ENCODE measurements at places on chromosomes 4 and X.
A peak's percentile ranks its signal among the peaks of the same experiment; 100 is the strongest.

DNA sequence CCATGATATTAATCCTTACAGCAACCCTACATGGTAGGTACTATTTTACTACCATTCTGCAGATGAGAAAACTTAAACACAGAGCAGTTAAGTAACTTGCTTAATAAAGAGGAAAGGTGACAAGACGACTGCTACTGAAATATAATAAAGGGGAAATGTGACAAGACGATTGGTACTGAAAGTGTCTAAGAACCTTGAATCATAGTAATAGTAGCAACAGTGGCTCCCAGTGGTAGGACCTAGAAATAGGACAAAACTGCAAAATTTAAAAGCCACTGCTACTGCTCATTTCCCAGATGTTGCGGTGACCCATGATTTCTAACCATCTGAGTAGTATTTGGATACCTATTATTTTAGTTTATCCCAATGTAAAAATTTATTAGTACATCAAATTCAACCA lies 89.5 kb downstream of the TASL start:
- no peak for DNase-seq

GRCh38 chrX:148552775-148553174 lies 52.4 kb downstream of the AFF2 start:
- no peak for DNase-seq

GRCh38 chr4:40210776-40211175 lies 13.9 kb downstream of the RHOH start:
- DNase-seq: no peak

DNA sequence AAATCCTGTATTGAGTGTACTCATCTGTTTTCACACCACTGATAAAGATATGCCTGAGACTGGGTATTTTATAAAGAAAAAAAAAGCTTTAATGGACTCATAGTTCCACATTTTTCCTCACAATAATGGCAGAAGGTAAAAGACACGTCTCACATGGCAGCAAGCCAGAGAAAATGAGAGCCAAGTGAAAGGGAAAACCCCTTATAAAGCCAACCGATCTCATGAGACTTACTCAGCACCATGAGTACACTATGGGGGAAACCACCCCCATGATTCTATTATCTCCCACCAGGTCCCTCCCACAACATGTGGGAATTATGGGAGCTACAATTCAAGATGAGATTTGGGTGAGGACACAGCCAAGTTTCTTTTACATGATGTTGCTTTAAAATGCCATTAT lies 171.9 kb downstream of the GALNTL6 start:
- DNase-seq: no peak

GRCh38 chr4:174214101-174214878 lies 69.2 kb downstream of the FBXO8 start:
- DNase-seq: no peak

DNA sequence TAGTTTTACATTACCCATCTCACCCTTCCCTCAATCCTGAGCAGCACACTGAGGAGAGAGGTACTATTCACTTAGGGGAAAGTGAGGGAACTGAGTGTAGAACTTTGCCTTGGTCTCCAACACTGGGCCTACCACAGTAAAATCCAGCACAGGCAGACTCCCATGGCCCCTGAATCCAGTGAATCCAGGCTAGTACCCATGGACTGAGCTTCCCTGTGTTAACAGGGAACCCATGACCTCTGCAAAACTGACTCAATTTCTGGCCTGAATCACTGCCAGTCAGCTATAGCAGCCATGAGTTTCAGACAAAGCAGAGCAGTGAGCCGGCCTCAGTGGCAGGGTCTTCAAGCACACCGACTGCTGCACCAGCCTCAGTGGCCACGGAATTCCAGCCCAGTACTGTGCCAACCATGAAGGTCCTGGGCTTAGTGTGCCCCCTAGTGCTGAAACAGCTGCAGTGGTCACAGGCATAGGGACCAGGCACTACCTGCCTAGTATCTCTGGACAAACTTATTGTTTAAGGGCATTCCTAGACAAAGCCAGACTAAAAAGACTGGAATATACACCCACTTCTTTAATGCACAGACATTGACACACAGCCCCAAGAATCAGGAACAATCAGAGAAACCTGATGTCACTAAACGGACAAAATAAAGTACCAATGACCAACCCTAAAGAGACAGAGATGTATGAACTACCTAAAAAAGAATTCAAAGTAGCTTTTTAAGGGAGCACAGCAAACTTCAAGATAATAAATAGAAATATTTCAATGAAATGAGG lies 127.4 kb upstream of the RPL34 start:
- DNase-seq: peak; percentile 5

DNA sequence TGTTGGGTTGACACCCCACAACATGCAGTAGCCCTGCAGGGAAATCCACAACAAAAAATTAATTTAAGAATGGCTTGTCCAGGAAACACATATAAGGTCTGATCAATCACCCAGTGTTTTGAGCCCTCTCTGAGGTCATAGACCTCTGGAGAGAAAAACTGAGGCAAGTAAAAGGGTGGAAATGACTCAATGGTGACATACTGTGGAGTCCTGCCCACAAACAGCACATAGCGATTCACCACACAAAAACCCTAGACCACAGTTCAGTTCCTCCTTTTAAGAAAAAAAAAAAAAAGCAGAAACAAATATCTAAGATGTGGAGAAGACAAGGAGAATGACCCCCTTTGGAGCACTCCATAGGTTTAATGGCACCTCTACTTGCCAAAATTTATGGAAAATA lies 2691.0 kb downstream of the PCDH7 start:
- DNase-seq: no peak

DNA sequence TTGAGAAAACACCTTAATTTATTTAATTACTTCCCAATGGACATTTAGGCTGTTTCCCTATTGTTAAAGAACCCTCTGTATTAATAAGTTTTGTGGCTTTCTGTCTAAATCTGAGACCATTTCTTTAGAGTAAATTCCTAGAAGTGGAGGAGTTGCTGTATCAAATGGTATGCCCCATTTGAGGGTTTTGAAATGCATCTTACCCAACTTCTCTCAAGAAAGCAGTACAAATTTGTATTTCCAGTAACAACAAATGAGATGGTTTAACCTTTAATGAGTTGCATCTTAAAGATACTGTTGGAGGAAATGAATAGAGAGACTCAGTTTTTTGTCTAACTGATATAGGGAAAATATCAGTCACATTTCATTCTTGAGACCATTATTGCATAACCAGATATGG lies 70.5 kb upstream of the CBLL2 start:
- DNase-seq: no peak

GRCh38 chrX:29880977-29881376 lies 334.4 kb upstream of the MAGEB2 start:
- DNase-seq: no peak

DNA sequence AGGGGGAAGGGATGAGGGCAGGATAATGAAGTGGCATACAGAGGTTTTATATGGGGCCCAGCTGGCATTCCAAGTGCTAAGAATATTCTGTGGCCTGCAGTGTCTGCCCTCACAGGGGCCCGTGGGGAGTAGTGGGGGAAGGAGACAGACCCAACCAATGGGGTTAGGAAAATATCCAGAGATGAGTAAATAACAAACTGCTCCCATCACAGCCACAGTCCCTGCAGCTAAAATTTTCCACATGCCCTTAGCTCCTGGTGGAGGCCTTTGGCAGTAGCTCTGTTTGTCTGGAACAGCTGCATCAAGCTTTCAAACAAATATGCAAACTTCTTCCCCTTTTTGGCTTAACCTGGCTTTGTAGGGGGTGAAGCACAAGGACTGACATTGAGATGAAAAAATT lies 3.1 kb downstream of the SRPX2 start:
- DNase-seq: no peak

GRCh38 chrX:31199056-31199839 lies 127.4 kb upstream of the FTHL17 start:
- DNase-seq: no peak

DNA sequence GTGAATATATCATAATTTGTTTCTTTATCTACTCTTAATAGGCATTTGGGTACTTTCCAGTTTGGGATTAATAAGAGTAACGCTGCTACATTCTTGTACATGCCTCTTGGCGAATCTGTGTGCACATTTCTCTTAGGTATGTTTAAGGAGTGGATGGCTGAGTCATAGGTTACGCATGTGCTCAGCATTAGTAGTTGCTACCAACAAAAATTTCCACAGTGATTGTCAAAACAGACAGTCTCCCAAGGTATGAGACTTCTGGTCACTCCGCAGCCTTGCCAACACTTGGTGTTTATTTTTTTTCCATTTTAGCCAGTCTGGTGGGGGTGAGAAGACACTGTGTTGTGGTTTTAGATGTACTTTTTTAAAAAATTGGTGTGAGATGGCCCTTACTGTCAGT lies 44.6 kb downstream of the FGFBP1 start:
- no peak for DNase-seq

GRCh38 chrX:97369947-97370346 lies 486.2 kb downstream of the RPA4 start:
- no peak for DNase-seq

DNA sequence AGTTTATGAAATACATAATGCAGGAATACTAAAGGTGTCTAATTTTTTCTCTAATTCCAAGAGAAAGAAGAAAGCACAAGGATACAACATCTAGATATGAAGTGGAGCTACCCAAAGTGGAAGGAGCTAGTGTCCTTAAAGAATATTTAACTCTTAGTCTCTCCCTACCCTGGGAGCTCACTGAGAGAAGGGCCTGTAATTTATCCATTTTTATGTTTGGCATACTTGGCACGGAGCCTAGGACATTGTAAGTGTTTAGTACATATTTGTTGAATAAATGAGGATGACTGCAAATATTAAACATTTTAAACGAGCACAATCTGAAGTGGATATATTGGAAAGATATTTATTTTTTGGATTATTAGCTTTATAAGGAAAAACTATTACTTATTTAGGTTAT lies 674.8 kb downstream of the IQCM start:
- no peak for DNase-seq

GRCh38 chr4:61201961-61202637 lies 2.0 kb downstream of the ADGRL3 start:
- DNase-seq: no peak

GRCh38 chr4:3211866-3212265 lies 37.1 kb upstream of the MSANTD1 start:
- no peak for DNase-seq

- DNase-seq: no peak
These were observed 14.9 kb downstream of the PPP3CA start for GRCh38 chr4:101332424-101332823.

GRCh38 chrX:15366506-15367352 lies 17.5 kb downstream of the VEGFD start:
- DNase-seq: no peak

DNA sequence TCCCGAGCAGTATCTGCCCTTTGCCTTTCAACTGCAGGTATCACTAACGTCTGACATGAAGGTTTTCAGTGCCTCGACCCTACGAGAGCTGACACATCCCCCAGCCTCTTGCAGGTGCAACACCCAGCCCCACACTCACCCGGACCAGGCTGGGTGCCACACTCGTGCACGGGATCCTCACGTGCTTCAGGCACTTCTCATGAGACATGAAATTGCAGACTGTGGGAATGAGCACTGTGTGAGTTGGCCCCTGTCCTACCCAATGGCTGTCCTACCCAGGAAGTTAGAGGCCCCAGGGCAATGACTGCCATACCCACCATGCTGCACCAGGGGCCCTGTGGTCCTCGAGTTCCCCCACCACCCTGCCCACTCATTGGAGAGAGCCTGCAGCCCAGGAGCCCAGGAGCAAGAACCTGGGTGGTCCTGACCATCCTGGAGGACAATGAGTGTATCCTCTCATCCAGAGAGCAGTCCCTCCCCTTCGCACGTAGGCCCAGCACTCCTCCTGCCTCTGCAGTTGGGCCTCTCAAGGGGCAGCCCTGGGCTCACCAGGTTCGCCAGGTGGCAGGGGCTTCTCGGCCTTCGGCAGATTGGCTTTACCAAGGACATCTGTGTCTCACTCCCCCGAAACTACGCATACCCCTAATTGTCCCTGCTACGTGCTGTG lies 2.4 kb downstream of the DGKQ start:
- DNase-seq: no peak

DNA sequence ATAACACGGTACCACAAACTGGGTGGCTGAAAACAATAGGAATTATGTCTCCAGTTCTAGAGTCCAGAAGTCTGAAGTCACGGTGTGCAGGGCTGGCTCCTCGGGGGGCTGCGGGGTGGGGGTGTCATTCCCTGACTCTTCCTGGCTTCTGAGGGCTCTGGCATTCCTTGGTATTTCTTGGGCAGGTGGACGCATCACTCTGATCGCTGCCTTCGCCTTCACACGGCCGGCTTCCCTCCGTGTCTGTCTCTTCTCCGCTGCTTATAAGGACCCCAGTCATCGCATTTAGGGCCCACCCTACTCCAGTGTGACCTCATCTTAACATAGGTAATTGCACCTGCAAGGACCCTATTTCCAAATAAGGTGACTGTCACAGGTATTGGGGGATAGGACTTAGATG lies 134.6 kb downstream of the CPZ start:
- DNase-seq: no peak

- no peak for DNase-seq
These were observed 4.0 kb upstream of the NEUROG2 start for GRCh38 chr4:112519689-112520597.

DNA sequence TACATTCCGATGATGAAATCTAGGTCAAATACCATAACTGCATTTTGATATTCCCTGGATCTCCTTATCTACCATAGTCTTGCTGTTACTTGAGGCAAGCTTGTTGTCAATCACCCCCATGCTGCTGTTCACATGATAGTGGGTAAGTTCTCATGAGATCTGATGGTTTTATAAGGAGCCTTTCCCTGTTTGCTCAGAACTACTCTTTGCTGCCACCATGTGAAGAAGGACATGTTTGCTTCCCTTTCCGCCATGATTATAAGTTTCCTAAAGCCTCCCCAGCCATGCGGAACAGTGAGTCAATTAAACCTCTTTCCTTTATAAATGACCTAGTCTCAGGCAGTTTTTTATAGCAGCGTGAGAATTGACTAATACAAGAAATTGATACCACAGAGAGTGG lies 432.0 kb downstream of the GLUD2 start:
- no peak for DNase-seq

- no peak for DNase-seq
These were observed 135.8 kb downstream of the CDS1 start for GRCh38 chr4:84718699-84719098.

DNA sequence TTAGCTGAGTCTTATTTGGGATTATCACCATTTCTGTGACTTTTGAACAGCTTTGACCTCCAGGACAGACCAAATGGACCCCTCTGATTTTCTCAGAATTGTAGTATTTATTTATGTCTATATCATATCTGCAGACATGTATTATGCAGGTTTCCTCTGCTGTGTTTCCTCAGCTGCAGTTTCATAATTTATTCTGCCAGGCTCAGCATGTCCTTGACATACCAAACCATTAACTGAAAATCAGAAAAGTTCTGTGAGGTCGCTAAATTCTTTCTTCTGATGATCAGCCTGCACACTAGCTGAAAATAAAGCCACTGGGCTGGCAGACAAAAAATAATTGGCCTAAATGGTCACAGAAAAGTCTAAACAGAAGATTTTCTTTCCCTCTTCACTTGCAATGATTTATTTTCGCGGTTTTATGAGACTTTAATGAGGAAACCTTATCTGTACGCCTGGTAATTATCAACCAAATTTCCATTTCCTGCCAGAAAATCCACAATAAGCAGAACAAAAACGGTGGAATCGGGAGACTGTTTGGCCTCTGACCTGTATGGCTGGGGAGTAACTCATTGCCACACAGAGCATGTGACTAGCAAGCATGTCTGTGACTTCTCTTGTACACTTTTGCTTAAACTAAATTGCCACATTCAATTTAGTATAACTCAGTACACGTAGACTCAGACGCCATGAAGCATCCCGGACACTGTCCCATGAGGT lies 150.9 kb downstream of the ENPP6 start:
- no peak for DNase-seq

GRCh38 chr4:86822136-86822535 lies 27.0 kb downstream of the SLC10A6 start:
- no peak for DNase-seq

GRCh38 chr4:25884031-25884782 lies 21.4 kb upstream of the SEL1L3 start:
- no peak for DNase-seq
